ENCODE measurements at places on chromosomes 2 and 18.

- no peak for DNase-seq
These were observed 14.8 kb downstream of the CERKL start for GRCh38 chr2:181642086-181642485.

DNA sequence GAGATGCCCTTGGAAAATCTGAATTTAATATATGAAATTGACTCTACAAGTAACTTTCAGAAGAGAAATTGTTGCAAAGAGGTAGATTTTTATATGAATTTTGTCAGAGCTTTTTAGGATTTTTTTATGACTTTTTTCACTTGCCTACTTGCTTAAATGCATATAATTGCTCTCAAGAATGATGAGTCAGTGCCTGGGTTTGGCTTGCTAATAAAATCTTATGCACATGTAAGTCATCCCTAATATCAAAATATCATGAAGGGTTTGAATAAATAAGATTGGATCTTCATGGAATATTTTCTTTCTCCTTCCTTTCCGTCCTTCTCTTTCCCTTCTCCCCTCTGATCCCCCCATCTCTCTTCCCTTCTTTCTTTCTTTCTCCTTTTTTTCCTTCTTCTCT, 354.1 kb downstream of the TXNL1 start:
- DNase-seq = no peak

GRCh38 chr2:63590626-63591408, 2.1 kb downstream of the MDH1 start:
- no peak for DNase-seq

DNA sequence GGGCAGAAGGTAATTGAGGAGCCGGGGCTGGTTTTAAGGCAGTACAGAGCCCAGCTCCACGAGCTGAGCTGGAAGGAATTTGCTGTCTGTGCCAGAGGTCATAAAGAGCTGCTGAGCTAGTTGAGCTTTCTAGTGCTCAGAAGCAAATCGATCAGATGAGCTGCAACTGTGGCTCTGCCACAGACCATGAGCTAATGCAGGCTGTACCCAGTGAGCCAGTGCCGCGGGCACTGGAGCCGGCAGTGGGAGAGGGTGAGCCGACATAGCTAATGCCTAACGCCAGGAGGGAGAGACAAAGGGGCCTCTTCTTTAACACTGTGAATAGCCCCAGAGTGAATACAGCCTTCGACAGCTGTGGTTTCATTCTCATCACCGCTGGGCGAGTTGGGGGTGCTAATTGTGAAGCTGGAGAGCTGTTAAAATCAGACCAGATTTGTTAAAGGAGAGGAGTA, 410.1 kb upstream of the TCF4 start:
- DNase-seq = no peak

- DNase-seq = no peak
These were observed at the start of gene ICA1L for GRCh38 chr2:202871300-202872141. Gene ICA1L, minus strand, starts transcription at chr2:202871766. Its CDS starts 42,757 bp downstream, at chr2:202829009.

DNA sequence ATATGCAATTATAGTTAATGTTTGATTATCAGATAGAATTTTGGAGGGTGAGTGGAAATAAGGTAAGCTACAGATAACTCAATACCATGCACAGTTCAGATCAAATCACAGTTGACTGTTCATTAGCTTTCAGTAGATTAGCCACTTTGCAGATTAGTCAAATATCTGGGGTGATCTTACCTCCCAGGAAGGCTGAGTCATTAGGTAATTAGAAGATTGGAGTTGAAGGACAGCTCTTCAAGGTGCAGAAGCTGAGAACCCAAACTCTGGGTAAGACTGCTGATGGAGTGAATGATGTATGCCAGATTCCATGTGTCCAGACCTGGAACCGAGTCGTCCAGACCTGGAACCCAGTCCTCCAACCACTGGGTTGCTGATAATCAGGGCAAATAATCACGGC, 262.8 kb upstream of the UBE2E3 start:
- DNase-seq = no peak

- no peak for DNase-seq
These were observed 142.9 kb downstream of the TGIF1 start for GRCh38 chr18:3592864-3593263.

- DNase-seq = no peak
These were observed 147.9 kb downstream of the DOCK10 start for GRCh38 chr2:224894356-224894755.

- no peak for DNase-seq
These were observed 756.6 kb downstream of the RNF144A start for GRCh38 chr2:7673853-7674252.

DNA sequence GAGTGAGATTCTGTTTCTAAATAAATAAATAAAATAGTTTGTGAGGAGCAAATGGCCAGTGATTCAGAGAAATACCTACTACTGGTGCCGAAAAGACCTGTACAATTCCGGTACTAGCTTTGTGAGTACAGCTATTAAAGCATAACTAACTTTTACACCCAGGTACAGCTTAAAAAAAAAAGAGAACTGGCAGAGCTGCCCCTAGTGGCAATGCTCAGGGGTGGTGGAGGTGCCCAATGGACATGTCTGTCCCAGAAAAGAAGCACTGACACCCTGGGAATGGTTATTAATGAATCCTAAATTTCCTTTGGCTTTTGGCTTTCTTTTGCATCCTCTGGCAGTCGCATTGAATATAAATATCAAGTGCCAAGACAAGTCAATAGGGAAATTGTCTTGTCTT, 87.0 kb downstream of the LIPG start:
- no peak for DNase-seq

All from vagina (tissue), 2 donors.